ENCODE measurements at places on chromosomes 11 and 22. TPM values are rescaled to one million over a fixed set of nuclear protein-coding genes. Genes with fewer than 3 reads are reported as not detected.
A peak's percentile ranks its signal among the peaks of the same experiment; 100 is the strongest.

CCDC88B gene
- 12.9 TPM for total RNA-seq

OR1S1 gene
- not detected for total RNA-seq

GVQW3 gene
- 6.2 TPM for total RNA-seq

SLC5A12 gene
- 0.18 TPM for total RNA-seq

C11orf87 gene
- total RNA-seq = 0.09 TPM

MPZL3 gene
- 2.7 TPM for total RNA-seq

EHF gene
- total RNA-seq = 0.18 TPM

CTSW gene
- total RNA-seq = 2.5 TPM

MRGPRX3 gene
- not detected for total RNA-seq

P2RX6 gene
- 2.3 TPM for total RNA-seq

DNA sequence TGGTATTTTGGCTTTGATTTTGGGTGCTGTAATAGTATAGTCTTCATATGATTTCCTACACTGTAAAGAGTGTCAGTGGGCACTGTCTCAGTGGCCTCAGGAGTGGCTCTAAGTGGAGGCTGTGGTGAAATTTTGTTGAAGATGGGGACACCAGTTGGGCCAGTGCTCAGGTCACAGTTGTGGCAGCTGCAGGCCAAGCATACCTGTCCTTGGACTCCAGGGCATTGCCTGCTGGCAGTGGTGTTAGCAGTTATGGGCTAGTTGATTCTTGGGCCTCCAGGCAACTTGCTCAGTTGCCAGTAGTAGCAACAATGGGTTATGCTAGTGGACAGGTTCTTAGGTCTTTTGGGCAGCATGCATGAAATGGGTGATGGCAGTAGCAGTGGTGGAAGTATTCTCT is 39.2 kb upstream of the SLC22A25 start:
- DNase-seq = no peak

- no peak for DNase-seq
Measured at GRCh38 chr11:71537537-71537936, 288 bp upstream of the KRTAP5-8 start.

DNA sequence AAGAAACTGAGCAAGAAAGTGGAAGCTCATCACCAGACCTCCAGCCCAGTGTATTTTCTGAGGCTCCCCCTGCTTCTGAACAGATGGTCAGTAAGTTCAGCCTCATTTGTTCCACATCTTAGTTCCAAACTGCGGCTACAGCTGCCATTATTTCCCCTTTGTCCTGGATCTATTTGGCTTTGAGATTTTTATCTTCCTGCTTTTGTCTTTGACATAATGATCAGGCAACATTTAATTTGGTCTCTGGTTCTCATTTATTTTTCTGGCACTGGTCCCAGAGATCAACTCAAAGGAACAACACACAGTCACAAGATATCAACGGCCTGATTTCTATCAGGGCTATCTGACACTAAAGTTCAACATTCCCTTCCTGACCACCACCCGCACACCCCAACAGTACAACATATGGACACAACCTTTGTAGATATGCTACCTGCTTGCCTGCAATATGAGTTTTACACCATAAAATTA is 137.5 kb downstream of the FAM76B start:
- DNase-seq = no peak

DNA sequence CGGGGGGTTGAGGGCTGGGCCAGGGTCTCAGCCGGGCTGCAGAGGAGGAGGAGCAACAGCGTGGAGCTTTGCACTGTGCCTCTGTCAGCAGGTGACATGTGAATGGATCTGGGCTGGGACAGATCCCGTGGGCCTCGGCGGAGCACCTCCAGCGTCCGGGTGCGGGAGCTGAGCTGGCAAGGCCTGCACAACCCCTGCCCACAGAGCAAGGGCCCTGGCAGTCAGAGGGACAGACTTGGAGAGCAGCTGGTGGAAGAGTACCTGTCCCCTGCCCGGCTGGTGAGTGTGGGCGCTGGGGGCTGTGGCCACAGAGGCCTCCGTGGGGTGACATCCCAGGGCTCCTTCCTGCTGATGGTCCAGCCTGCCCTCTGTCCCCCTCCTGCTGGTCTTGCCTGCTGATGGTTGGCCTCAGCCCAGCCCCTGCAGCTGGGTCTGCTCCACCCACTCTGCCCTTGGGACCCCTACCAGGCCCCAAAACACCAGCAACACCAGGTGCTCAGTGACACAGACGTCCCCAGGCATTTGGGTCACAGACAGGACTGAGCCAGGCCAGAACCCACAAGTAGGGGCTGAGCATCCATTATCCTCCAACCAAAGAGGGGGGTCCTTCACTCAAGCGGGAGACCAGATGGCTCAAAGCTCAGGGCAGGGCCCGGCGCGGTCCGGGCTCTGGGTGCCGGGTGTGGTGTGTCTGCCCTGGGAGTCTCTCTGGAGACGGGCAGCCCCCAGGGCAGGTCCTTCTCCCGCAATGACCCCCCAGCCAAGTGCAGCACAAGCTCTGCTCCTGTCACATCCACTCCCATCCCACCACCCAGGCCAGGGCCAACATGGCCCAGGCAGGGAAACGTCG is 3.5 kb downstream of the LRRC56 start:
- DNase-seq = no peak

- no peak for DNase-seq
Measured at GRCh38 chr11:129191649-129192048, 476 bp downstream of the ARHGAP32 start.

DNA sequence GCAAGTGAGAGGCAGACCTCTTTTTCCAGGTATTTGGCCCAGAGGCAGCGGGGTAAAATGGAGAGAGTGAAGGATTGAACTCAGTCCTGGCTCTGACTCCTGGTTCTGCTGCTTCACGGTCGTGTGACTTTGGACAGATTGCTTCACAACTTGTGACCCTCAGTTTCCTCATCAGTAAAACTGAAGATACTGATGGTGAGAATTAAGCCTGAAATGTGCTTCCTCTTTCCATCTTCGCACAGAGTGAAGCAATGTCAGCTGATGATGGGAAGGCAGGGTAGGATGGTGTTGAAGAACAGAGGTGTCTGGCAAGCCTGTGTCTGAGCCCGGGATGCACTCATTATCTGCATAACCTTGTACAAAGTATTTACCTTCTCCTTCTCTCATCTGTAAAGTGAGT is 59.0 kb downstream of the UBASH3B start:
- no peak for DNase-seq

DNA sequence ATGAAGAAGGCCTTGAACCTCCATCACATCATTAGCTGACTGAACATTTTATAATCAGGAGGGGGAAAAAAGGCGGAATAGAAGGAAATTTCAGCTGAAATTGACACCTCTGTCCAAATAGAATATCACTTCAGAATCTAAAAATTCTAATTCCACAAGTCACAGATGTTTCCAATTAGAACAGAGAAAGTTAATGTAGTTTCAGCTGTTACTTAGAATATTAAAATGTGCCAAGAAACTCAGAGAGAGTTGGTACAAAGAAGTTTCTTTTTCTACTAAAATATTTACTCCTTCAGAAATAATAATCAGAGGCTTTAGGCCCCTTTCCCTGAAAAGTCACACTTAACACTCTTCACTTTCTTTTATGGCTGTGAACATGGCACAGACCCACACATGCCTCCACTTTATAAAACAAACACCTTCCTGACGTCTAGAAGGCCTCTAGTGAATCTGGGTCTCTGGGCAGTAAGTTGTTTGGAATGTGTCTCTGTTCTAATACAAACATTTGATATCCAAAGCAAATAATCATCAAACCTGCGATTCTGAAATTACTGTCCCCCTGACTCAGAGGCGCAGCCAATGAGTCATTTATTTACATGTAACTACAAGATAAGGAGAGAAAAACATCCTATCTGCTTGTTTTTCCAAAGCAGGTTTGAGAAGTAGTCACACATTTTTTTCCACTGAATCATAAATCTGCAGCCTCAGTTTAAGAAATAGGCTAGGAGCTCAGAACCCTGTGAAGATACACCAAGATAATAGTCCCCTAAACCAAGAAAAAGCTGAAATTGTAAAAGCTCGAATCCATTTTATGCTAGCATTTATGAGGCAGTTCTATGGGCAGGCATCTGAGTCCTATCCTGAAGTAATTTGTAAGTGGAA is 148.4 kb downstream of the ME3 start:
- DNase-seq = no peak

GRCh38 chr11:108929241-108929640 is 264.4 kb downstream of the DDX10 start:
- no peak for DNase-seq

- no peak for DNase-seq
Measured at GRCh38 chr11:97537407-97538150, 1147.8 kb downstream of the JRKL start.

GRCh38 chr22:38034278-38034882 is 22.8 kb upstream of the PICK1 start:
- DNase-seq = peak; percentile 84

GRCh38 chr11:114219559-114220349 is 76.4 kb upstream of the NNMT start:
- DNase-seq = no peak

DNA sequence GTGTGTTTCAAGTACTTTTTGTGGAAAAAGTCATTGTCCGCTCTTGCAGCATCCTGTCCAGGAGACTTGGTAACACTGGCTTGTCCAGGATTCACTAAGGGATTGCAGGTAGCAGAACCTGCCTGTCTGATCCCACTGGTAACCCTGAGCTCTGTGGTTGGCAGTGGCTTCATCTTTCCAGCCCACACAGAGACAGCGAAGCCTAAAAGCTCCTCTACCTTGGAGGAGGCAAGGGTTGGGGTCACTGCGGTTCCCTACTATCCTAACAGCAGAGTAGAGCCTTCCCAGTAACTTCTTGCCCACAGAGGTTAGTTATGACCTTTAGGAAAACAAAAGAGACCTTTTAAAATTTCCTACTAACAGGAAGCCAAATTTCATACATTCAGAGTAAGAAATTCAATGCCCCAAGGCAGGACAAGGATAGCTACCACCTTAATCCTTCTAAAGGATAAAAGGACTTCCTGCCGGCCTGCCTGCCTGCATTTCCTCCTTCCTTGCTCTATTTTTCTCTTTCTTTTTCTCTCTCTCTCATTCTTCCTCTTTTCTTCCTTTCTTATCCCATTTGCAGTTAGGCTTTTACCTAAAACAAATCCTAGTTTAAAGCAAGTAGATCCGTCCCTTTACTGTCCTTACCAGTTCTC is 8.4 kb upstream of the RCN1 start:
- DNase-seq = no peak

- DNase-seq = no peak
Measured at GRCh38 chr11:70869054-70869453, 383.3 kb downstream of the SHANK2 start.

GRCh38 chr22:32846780-32847491 is 45.4 kb downstream of the TIMP3 start:
- DNase-seq = no peak

GRCh38 chr11:46513934-46514342 is 79.9 kb downstream of the AMBRA1 start:
- peak; percentile 63 for DNase-seq

DNA sequence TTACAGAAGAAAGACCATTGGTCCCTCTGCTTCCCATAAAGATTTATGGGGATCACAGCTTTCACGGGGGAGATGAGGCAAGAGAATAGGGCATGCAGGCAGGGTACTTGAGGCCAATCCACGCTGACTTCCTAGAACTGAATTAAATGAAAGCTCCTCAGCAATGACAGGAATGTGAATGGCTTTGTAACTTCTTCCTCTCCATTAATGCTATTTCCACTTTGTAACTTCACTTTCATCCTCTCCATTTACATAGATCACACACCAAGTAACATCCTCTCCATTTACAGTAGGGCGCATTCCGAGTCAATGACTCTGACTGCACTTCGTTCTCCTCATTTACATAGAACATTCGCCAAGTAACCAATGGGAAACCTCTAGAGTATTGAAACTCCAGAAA is 89.8 kb downstream of the PIWIL4 start:
- DNase-seq = no peak

GRCh38 chr11:623349-623869 is 1.3 kb downstream of the CDHR5 start:
- DNase-seq = no peak

DNA sequence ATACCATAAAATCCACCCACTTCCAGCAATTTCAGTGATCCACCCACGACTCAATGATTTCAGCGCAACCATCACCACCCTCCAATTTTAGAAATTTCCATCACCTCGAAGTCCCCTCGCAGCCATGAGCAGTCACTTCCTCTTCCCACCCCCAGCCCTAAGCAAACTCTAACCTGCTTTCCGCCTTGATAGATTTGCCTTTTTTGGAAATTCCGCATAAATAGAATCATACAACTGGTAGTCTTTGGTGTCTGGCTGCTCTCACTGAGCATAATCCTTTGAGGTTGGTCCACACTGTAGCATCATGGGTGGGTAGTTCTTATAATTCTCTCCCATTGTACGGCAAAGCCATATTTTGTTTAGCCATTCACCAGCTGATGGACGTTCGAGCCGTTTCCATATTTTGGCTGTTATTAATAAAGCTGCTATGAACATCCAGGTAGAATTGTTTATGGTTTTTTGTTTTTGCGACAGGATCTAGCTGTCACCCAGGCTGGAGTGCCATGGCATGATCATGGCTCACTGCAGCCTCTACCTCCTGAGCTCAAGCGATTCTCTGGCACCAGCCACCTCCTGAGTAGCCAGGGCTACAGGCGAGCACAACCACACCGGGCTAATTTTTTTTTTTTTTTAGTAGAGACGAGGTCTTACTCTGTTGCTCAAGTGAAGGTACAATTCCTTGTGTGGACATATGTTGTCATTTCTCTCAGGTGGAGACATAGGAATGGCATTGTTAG is 16.0 kb downstream of the PIM3 start:
- DNase-seq = peak; percentile 35

- DNase-seq = peak; percentile 21
Measured at GRCh38 chr11:60863550-60864521, 3.5 kb upstream of the ZP1 start.

DNA sequence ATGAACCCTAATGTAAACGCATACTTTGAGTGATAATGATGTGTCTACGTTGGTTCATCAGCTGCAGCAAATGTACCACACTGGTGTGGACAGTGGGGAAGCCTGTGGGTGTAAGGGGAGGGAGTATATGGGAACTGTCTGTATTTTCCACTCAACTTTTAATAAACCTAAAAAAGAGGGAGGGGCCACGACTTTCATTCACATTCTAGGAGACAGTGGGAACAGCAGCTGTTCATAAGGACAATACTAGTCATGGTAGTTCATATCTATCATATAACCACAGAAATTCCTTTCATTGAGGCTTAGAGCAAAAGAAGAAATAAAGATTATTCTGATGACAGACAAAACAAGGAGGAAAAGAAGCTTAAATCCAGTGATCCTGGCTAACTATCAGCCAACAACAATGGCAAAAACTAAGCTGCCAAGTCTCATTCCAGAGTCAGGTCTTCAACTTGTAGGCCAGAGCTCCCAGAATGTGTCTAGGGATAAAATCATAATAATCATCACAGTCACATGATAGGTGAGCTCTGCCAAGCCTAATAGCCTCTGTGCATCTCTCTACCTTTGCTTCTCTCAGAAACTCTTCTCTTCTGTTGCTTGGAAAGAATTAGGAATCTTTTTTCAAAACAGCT is 59.4 kb upstream of the CHRM4 start:
- no peak for DNase-seq

GRCh38 chr11:32213223-32213622 is 122.3 kb downstream of the RCN1 start:
- DNase-seq = no peak

Measured in sciatic nerve (tissue), 2 donors.